ENCODE measurements at places on chromosomes 1 and 21.
A peak's percentile ranks its signal among the peaks of the same experiment; 100 is the strongest.

GRCh38 chr21:34606051-34606450 is 8.9 kb downstream of the RCAN1 start:
- no peak for DNase-seq

GRCh38 chr1:198879711-198880306 is 241.0 kb downstream of the PTPRC start:
- no peak for DNase-seq

GRCh38 chr1:184199036-184199435 is 147.5 kb downstream of the TSEN15 start:
- DNase-seq: no peak

DNA sequence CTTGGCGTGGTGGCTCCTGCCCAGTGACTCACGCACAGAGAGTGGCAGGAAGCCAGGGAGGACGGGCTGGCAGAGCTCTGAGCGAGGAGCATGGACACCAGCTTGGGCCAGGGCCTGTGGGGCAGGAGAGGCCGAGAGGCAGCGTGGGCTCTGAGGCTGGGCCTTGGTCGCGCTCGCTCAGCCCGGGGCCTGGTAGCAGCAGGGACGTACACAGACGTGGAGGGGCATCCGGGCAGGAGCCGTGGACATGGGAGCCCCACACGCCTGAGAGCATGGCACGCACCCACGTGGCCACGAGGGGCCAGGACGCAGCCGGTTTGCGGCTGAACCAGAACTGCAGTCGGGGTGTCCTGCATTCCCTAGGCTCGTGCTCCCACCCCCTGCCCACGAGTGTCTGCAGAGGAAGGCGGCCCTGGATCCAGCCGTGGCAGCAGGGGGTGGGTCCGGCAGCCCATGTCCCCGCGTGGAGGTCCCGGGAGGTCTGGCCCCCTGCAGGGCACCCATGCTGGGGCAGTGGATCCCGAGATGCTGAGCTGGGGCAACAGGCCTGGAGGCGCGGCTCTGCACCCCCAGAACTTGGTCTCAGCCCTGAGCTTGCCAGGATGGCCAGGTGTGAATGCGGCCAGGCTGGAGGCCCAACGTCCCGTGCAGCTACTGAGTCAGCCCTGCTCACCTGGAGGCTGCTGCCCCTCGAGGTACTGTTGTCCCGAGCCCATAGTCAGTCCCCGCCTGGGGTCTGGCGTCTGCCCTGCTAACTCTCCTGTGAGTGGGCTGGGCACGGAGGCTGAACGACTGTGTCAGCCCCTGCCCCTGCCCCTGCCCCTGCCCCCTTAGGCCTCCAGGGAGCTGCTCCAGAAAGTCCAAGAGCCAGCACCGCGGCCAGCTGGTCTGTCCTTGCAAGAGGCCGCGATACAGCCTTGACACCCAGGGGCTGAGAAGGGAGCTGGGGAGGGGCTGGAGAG is 61.6 kb downstream of the SLX9 start:
- DNase-seq: no peak

GRCh38 chr21:37455504-37455911 is 88.9 kb downstream of the DYRK1A start:
- peak; percentile 90 for DNase-seq

- peak; percentile 69 for DNase-seq
Measured at GRCh38 chr1:147892216-147892615, 10.4 kb upstream of the GJA8 start.

DNA sequence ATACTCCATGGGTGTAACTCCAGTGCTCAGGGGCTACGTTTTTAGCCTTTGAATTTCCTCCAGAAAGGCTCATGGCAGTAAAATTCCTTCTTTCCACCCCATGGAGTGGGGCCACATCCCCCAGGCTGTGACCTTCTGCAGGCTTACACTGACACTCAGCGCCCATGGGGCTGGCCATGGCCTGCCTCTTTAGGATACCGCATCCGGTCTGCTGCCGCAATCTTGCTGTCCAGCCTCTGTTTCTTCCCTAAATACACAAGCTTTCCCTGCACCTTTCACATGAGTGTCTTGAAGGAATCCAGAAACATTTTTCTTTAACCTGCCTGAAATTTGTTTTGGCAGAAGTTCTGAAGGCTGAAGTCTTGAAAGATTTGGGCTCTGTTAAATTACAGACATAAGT is 170.5 kb downstream of the NTMT2 start:
- no peak for DNase-seq

DNA sequence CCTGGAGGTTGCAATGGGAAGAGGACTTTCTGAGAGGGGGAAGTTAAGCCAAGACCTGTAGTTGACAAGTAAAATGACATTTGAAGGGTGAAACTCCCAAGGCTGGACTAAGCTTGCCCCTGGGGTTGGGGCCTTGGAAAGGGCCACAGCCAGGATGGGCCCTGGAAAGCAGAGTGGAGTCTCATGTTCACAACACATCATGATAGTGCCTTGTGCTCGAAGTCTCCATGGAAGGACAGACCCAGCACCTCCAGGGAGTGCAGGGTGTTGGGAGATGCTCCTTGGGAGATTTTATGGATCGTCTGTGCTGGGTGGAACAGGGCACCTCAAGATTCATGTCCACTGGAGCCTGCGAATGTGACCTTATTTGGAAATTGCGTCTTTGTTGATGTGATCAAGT is 55.6 kb upstream of the ACTRT2 start:
- DNase-seq: no peak

DNA sequence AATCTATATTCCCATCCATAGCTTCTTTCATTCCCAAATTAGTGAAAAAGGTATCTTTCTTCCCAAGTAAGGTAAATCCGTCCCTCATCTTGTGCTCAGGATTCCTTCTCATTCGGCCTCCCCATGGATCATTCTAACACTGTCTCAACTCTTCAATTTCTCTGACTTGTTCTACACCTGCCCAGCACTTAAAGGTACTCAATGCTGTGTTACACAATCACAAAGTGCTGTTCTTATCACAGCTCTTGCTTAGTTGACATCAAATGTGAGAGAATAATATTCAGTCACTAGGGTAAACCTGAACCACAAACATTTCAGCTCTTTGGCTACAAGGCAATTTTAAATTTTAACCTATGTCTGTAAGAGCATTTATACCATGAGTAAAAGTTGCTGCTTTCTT is 94.8 kb downstream of the DIRAS3 start:
- DNase-seq: no peak

- no peak for DNase-seq
Measured at GRCh38 chr21:42160765-42161164, 58.2 kb upstream of the ABCG1 start.

DNA sequence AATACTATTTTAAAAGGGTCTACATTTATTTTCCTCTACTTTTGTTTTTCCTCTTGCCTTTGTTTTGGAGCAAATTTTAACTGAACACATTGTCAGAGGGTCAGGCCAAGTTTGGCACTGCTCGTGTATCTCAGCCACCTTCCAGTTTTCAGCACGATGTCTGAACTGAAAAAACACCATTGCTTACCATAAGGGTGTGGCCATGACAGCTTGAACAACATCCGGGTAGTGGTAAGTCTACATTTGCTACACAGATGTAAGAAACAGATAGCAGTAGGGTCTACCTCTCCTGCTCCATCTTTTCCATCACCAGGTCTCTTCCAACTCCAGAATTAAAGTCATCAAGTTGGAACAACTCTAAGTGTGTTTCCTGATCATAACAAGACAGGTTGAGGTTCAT is 4.2 kb downstream of the HIVEP3 start:
- DNase-seq: peak; percentile 42

- DNase-seq: peak; percentile 39
Measured at GRCh38 chr1:1883092-1883873, 7.6 kb downstream of the GNB1 start.

DNA sequence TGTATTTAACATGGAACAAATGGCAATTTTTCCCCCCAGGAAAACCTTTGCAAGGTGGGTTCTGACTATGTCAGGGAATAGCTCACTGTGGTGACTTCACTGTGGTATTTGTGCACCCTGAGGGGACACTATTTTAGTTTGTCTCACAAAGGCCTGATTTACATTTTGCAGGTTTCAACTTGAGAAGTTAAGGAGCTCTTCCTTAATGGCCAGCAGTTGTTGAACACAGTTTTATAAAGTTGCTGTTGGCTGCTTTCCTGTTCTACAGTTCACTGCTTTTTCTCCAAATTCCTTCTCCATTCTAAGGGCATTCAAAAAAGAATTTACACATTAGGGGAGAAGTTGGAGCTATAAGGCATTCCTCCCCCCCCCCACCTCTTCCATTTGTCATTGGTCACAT is 4.6 kb downstream of the LAMC1 start:
- DNase-seq: no peak

GRCh38 chr1:232533328-232533727 is 96.6 kb downstream of the SIPA1L2 start:
- DNase-seq: no peak

DNA sequence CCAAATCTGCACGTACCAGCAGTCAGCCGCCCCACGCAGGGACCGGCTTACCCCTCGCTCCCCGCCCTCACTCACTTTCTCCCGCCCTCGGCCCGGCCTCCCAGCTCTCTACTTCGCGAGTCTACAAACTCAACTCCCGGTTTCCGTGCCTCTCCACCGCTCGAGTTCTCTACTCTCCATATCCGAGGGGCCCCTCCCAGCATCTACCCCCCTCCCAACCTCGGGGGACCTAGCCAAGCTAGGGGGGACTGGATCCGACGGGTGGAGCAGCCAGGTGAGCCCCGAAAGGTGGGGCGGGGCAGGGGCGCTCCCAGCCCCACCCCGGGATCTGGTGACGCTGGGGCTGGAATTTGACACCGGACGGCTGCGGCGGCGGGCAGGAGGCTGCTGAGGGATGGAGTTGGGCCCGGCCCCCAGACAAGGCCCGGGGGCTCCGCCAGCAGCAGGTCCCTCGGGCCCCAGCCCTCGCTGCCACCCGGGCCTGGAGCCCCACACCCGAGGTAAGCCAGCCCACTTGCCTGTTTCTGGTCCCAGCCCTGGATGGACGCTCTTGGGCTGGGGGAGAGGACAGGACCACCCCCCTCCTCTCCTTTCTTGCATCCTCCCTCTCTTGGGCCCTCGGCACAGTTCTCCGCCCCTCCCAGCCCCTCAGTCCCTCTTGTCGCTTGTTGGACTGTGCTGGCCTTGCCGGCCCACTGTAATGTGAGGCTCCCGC is at the start of gene ARTN:
Gene ARTN (plus strand): TSS at position 416 of the 715 bp plus-strand sequence. CDS start 1,856 bp downstream, outside the sequence.
- peak; percentile 54 for DNase-seq

GRCh38 chr1:221699577-221699976 is 42.3 kb downstream of the DUSP10 start:
- DNase-seq: no peak

GRCh38 chr1:35126546-35126945 is 47.4 kb downstream of the ZMYM1 start:
- DNase-seq: no peak

GRCh38 chr1:54777011-54777410 is 12.7 kb upstream of the PARS2 start:
- DNase-seq: no peak

DNA sequence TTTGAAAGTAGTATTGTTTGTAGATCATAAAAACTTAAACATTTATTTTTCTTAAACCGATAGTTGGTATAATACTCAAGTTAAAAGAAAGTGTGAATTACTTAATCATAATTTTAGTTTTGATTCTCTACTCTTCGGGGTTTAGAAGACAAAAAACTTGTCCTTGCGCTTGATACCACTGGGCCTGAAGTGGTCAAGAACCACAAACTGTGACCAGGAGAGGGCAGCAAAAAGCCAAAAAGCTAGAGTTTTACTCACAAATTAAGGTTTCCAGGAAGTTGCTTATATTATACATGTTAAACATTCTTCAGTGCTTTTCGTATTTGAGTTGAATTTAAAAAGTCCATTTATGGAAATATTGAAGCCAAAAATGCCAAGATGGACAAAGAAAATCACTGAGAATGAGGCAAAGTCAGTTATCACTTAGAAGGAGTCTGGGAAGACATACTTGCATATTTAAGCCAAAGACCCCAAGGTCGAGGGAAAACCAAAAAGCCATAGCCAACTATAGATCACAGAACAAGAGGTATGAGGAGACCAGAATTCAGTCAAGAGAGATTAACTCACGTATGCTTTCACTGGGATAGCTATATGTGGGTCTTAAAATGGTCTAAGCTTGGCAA is 34.2 kb downstream of the EFCAB7 start:
- DNase-seq: peak; percentile 75

GRCh38 chr21:26751305-26751704 is 93.9 kb downstream of the ADAMTS1 start:
- DNase-seq: peak; percentile 44

- no peak for DNase-seq
Measured at GRCh38 chr1:77220687-77221463, 1.6 kb upstream of the PIGK start.

DNA sequence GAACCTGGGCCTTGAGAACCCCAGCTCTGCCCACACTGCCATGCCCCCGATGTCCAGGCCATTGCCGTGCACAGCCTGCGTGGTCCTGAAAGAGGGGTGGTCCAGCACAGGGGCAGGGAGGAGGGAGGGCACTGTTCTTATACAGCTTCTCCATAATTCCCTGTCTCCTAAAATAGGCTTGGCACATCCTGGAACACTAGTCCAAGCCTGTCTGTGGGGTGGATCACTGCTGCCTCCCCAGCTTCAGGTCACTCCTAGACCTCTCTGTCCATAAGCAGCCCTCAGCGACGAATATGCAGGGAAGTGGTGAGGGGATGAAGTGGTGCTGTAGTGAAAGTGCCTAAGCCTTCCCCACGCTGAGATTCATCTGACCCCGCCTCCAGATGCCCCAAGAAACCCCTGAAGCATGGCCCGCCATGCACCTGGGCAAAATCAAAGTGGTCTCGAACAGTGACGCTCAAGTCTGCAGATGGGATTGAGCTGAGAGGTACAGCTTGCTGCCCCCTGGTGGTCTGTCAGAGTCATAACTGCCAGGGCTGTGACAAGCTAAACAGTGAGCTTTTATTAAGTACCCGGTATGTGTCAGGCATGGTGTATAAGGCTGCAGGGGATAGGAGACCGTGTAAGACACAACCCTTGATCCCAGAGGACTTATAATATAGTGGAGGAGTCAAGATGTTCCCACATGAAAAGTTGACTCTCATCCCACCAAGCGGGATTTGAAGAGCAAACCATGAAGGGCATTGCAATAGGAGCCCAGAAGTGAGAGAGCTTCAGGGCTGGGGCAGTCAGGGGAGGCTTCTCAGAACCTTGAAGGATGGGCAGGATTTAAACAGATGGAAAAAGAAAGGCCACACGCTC is 66.6 kb downstream of the FAM163A start:
- peak; percentile 87 for DNase-seq

DNA sequence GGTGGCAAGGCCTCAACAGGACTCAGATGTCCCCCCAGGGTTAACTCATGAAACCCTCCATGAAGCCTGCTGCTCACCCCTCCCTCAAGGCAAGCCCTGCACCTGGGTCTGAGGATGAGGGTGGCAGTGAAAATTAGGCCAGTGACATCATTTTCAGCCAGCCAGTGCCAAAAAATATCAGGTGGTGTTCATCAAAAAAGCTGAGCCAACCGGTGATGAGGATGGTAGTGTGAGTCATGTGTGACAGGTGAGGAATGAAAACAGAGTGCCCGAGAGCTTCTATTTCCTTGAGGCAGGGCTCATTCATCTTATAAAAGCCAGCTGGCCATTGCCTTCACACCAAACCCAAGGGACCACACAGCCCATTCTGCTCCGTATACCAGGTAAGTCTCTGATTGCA is at the start of gene SPRR1A:
Gene SPRR1A (plus strand): TSS at position 339 of the 400 bp plus-strand sequence. CDS start 1,150 bp downstream, outside the sequence.
- no peak for DNase-seq

- DNase-seq: peak; percentile 52
Measured at GRCh38 chr1:180194546-180195207, 35.4 kb upstream of the LHX4 start.
